ENCODE measurements at places on chromosomes 7 and 10.

DNA sequence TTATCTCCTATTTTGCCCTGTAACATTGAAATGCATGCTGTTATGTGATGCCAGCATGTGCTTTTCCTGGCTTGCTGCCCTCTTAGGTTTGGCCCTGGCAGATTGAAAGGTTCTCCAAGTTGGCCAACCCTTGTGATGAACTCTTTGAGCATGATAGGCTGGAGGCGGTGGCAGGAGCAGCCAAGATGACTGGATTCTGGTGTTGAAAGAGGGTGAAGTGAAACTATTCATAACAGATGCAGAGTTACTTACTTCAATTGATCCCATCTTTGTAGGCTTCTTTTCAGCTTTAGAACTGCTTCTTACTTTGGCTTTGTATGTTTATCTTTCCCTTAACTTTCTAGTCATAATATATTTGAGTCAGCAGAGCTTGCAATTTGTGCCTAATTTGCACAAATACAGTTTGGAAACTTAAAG lies 57.6 kb downstream of the BICC1 start:
- DNase-seq = peak; percentile 32

DNA sequence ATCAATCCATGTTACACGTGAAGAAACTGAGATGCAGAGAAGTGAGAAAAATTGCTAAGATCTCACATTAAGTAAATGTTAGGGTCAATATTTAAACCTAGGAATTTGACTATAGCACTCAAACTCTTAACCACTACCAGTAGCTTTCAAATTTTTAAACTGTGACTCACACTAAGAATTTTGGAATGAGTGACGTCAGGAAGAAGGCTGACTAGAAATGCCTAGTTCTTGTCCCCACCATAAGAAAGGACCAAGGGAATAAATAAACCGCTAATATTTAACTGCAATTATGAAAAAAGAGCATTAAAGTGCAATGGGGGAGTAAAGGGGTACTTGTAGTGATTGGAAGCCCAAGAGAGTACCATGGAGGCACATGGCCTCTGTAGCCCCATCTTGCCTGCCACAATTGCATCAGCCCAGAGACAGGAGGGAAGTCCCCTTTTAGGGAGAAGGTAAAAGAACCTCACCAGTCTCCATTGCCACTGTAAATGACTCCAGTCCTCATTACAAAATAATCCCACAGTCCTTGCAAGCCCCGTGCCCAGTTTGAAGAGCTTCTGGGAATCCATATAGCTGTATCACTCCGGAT lies 3.5 kb upstream of the AKR1B1 start:
- DNase-seq = peak; percentile 92

GRCh38 chr10:71982269-71983178 lies 18.3 kb downstream of the CHST3 start:
- DNase-seq = no peak

GRCh38 chr7:68688416-68689086 lies 909.7 kb upstream of the AUTS2 start:
- DNase-seq = no peak

DNA sequence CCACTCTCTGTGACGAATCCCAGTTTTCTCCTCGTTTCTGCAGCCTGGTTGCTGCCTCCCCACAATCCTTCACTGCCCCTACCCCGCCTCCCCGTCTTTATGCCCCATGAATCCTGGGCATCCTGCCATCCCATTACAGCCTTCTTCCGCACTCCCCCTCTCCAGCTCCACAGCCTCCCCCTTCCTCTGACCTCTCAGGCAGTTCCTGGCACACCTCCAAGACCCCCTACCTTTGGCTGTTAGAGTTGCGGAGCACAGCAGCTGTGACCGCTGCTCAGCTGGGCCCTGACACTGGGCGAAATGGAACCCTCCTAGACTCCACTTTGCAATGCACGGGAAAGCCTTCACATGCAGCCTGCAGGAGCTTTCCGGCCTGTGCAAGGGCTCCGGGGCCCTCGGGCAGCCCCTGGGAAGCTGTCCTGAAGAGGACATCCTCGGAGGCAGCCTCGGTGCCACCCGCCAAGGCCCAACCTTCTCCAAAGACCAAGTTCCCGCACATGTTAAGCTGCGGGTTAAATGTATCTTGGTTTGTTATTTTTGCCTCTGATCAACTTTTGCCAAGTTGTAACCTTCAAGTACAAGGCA lies 400.7 kb upstream of the MKI67 start:
- DNase-seq = no peak

GRCh38 chr7:67771846-67772605 lies 775.4 kb downstream of the TYW1 start:
- no peak for DNase-seq

DNA sequence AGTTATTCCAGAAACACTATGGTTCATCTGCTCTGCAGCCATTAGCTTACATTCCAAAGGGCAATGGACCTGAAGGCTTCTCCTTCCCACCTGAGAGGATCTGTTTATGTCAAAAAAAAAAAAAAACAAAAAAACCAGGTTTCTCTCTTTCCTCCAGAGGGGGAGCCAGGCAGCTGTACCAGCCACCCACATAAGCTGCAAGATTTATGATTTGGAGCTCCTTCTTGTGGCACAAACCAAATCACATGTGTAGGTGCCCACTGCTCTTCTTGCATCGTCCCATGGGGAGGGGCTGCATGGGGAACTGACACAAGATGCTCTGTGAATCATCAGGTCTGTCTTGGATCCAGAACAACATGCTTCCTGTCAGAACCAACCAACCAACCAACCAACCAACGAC lies 231.6 kb upstream of the IGFBP3 start:
- no peak for DNase-seq
